ENCODE measurements at places on chromosomes 2 and 18. TPM values are rescaled to one million over a fixed set of nuclear protein-coding genes. Genes with fewer than 3 reads are reported as not detected.
A peak's percentile ranks its signal among the peaks of the same experiment; 100 is the strongest.

DNA sequence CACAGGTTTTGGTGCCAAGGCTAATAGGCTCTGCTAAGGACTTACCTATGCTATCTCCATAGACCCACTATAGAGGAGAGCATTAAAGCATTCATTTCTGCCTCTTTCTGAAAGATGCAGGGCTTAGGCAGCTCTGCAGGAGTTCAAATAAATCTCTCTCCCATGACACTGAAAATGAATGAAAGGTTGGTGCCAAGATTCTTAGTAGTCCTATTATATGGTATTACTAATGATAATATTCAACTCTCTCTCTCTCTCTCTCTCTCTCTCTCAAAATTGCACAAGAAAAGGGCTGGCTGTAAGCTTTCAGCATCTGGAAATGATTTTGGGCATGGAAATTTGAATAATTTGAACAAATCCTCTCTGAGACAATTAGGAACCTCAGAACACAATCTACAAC is 433.7 kb downstream of the MBD2 start:
- no peak for DNase-seq

DNA sequence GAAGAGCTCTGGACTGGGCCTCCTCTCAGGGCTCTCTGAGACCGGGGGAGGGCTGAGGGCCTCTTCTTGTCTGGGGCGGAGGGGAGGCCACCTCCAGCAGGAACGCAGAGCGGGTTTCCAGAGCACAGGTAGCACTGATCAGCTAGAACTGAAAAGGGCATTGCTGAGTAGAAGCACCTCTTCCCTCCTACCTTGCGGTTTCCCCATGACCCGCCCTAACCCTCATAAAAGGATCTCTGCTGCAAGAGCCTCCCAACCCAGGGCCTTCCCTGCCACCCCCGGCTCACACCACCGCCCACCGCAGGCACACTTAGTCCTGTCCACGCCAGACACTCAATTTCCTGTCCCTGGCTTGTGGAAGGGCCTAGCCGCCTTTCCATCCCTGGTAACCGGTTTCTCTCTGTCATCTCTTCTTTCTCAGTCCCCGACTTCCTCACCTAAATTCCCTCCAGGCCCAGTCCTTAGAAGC is 966 bp downstream of the ADCY3 start:
- DNase-seq = peak; percentile 54

- no peak for DNase-seq
Measured at GRCh38 chr2:21694079-21694878, 570.5 kb downstream of the TDRD15 start.

- no peak for DNase-seq
Measured at GRCh38 chr2:11196246-11196645, 41.0 kb downstream of the SLC66A3 start.

GRCh38 chr2:16046649-16047048 is 106.3 kb downstream of the MYCN start:
- no peak for DNase-seq

GRCh38 chr2:20173496-20174402 is 51.2 kb downstream of the SDC1 start:
- no peak for DNase-seq

DNA sequence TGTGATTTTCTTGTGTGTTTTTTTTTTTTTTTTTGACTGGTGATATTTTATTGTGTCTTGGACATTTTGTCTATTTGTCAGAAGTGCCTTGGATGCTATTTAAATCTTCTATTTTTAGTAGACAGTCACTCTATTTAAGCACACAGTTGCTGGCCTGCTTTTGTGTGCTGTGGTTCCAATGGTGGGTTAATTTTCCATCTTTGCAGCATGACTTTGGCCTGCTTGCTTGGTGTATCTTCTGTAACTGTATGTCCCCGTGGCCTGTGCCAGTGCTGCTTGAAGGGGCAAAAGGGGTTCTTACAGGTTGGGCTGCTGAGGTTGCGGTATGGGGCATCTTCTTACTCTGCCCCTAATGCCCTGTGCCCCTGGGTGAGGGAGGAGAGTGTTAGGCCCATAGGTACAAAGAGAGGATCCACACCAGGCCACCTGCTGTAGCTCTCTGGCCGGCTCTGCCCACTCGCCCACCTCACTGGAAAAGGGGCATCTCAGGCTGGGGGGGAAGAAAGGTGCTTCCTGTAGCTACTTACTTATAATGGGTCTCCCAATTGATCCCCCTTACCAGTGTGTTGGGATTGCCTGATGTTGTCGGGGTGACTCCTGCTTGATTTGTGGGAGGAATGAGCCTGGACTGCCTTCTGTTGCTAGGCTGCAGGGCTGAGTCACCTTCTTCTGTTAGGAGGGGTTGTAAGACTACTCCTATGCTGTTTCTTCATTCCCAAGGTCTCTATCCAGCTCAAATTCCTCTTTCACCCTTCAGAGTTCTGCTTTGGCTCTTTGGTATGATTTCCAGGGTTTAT is 490.0 kb upstream of the HS6ST1 start:
- no peak for DNase-seq

DNA sequence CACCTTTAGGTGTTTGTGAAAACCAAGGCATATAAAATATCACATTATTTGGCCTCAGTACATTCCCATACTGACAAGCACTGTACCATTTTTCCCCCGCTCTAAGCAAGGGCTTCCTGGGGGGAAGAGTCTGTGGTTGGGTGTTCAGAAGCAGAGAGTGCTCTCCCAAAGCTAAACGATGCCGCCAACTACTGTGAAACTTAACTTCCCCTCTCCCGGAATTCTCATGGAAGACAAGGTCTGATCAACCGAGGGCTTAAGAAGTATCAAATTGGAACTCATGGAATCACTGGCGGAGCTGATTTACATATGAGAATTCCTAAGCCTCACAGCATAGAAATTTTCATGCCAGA is 433 bp upstream of the MFF start:
- DNase-seq = peak; percentile 18

GRCh38 chr2:54310961-54311360 is 54.9 kb upstream of the TSPYL6 start:
- DNase-seq = no peak

DNA sequence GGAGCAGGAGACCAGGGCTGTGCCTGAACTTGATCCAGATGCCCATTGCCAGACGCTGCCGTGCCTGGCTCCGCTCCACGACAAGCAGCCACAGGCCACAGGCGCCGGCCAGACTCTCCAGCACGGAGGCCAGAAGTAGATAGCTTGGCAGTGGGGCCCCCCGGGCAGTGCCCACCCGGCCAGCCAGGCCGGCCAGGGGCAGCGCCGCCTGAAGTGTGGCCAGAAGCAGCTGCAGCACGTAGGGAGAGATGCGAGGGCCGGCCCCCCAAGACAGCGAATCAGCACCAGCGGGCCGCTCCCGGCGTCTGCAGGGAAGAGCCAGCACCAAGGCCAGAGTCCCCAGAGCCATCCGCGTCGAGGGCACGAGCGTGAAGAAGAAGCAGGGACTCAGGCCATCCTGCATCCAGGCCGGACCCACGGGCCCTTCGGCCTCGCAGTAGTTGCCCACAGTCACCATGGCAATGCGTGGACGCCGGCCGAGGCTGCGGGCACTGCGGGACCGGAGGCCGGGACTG is 484 bp downstream of the ABCB6 start:
- DNase-seq = peak; percentile 78

- DNase-seq = no peak
Measured at GRCh38 chr2:45786030-45786835, 134.8 kb downstream of the PRKCE start.

- no peak for DNase-seq
Measured at GRCh38 chr18:76970770-76971559, 148.6 kb downstream of the ZNF236 start.

CPO gene
- total RNA-seq = not detected

FTCDNL1 gene
- 2.0 TPM for total RNA-seq

LRRTM1 gene
- 0.34 TPM for total RNA-seq

TUBA3E gene
- total RNA-seq = not detected

ZNF532 gene
- total RNA-seq = 17.2 TPM

KCNIP3 gene
- 4.7 TPM for total RNA-seq

CIB4 gene
- total RNA-seq = not detected

IL36RN gene
- total RNA-seq = not detected

CYP26B1 gene
- total RNA-seq = 1.6 TPM

SOWAHC gene
- total RNA-seq = 42.4 TPM

Measured in left colon (tissue), 2 donors.